Natural killer cell treated with Interleukin-12 subunit alpha and Interleukin-12 subunit beta and Interleukin-15 and Interleukin-18, amount 100 ng/mL, for 72 hours (primary cell): ENCODE measurements at places on chromosomes 3 and 15. TPM values are rescaled to one million over a fixed set of nuclear protein-coding genes. Genes with fewer than 3 reads are reported as not detected.

ROBO2 gene
- total RNA-seq = not detected

SLC22A13 gene
- total RNA-seq = 1.3 TPM

SLC2A2 gene
- total RNA-seq = not detected

MAGEL2 gene
- total RNA-seq = not detected

CLDN11 gene
- total RNA-seq = 0.53 TPM

ECE2 gene
- total RNA-seq = not detected

SLC28A2 gene
- total RNA-seq = not detected

FGF7 gene
- total RNA-seq = not detected

CHD2 gene
- 177 TPM for total RNA-seq

SPTBN5 gene
- 1.1 TPM for total RNA-seq

CGNL1 gene
- not detected for total RNA-seq

WHAMM gene
- 12.7 TPM for total RNA-seq

ADGRG7 gene
- not detected for total RNA-seq

ANKDD1A gene
- total RNA-seq = 3.1 TPM

P2RY14 gene
- total RNA-seq = 2.1 TPM

ALDH1A3 gene
- not detected for total RNA-seq

LRIG1 gene
- total RNA-seq = 21.6 TPM

ROBO1 gene
- total RNA-seq = 0.05 TPM

TNFAIP8L3 gene
- not detected for total RNA-seq

SLC25A26 gene
- 19.4 TPM for total RNA-seq

ISG20 gene
- total RNA-seq = 21.8 TPM

ACTRT3 gene
- 2.0 TPM for total RNA-seq

SAMD7 gene
- not detected for total RNA-seq

ZBTB20 gene
- 14.2 TPM for total RNA-seq

PLSCR5 gene
- not detected for total RNA-seq

RTP1 gene
- not detected for total RNA-seq

THOC7 gene
- total RNA-seq = 65.7 TPM

ZNF80 gene
- 0.40 TPM for total RNA-seq

FAN1 gene
- total RNA-seq = 12.6 TPM
